Globus pallidus (tissue), 1 donor: ENCODE measurements at places on chromosomes 3 and 15.

DNA sequence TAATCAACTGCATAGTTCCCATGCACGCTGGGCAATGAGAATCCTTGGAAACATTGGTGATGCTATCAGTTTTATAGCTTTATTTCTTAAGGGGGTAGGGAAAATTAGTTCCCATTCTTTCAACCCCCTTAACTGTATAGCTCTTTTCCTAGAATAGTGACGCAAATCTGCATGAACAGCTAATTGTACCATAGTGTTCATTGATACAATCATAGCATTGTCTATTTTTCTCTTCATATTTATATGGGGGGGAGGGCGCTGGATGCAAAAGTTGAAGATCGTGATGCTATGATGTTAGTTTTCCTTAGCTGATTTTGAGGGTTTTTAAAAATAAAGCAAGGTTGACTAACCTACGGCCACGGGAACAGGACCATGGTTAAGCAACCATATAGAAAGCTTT lies 32.4 kb upstream of the SAMMSON start:
- DNase-seq: peak; percentile 74

DNA sequence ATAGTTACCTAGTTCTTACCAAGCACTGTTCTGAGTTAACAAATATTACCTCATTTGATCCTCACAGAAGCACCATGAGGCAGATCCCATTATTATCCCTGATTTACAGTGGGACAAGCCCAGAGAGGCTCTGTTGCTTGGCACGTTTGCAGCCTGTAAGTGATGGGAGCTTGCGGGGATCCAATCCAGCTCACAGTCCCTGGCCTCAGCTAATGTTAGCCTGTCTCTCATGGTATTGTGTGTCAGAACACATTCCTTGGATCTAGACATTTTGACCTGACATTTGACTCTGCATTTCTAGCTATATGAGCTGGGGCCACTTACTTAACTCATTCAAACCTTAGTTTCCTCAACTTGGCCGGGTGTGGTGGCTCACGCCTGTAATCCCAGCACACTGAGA lies 246.9 kb upstream of the LRTM1 start:
- DNase-seq: no peak

DNA sequence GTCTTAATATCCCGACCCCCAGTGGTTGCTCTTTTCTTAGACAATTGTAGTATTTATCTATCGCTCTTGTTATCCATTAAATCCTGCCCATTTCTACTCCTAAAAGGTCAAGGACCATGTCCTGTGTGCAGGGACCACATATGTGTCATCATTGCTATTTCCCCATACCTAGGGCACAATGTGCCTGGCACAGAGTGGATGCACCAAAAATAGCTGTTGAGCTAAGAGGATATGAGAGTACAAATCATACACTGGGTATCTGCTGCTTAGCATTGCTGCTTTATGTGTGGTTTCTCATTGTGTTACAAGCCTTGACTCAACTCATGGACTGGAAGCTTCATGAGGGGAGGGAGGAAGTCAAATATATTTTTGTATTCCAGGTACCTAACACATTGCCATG lies 3.4 kb upstream of the MITF start:
- no peak for DNase-seq

- DNase-seq: no peak
Measured at GRCh38 chr15:36996538-36997181, 103.7 kb downstream of the MEIS2 start.

GRCh38 chr3:189869165-189869564 lies 238.0 kb downstream of the TP63 start:
- no peak for DNase-seq

GRCh38 chr3:62100282-62100989 lies 272.9 kb downstream of the FEZF2 start:
- no peak for DNase-seq

- DNase-seq: no peak
Measured at GRCh38 chr3:149466192-149466591, 8.3 kb upstream of the TM4SF4 start.

DNA sequence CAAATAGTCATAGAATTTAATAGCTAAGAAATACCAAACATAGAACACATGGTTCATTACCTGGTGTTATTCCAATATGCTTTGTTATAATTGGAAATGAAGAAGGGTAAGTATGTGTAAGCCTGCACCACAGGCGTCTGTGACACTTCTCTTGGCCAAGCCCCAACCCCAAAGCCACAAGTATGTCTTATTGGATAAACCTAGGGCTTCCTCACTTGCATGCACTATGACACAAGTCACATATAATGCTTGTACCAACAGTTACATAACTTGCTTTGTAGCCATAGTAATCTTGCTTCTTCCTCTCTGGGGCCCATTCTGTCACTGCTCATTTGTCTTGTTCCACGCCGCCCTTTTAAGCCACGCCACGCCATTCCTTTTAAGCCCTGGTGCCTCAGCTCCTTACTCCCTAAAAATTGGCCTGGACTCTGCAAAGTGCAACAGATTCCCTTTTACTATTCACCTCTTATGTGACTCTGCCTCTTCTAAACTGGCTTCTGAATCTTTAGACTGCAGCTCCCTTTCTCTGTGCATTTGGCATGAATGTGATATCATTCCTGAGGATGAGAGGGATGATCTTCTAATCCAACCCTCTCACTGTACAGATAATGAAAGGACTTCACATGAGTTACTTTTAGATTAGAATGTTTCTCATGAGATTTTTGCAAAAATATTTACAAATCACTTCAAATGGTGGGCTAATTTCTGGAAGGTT lies 48.1 kb upstream of the EPHA3 start:
- no peak for DNase-seq

GRCh38 chr3:116199063-116199462 lies 246.2 kb downstream of the LSAMP start:
- DNase-seq: no peak
